ENCODE measurements at places on chromosomes 4 and X.

GRCh38 chrX:155888139-155888538 is 7.0 kb downstream of the VAMP7 start:
- no peak for DNase-seq

DNA sequence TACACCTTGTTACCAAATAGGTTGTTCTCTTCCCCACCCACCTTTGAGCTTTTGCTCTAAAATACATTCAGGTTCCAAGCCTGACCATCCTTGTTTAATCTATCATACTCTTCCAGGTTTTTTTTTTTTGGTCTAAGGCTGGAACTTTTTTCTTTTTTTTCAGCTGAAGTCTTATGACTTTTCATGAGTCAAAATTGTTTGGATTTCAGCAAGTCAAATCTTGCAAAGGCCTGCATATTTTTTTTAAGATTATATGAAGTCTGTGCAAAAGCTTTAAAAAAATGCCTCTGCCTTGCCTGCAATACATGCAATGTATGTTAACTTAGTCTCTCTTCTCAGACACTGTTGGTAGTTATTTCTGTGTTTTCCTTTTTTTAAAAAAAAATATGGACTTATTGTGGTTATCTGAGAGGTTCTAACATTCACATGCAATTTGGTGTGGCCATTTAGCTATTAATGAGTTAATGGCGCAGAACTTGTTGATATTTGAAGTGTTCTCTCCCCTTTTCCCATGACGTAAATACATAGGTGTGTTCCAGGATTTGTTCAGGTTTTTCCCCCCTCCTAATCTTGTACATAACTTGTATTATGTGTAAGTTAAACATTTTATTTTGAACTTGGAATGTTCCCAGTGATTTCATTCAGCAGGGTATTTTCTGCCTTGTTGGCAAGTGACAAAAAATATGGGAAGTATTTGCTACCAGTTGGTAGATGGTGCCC is 58.7 kb downstream of the CCKAR start:
- no peak for DNase-seq

GRCh38 chr4:155818639-155819038 is 47.4 kb downstream of the ASIC5 start:
- no peak for DNase-seq

- DNase-seq = no peak
These were observed 23.6 kb downstream of the NOP14 start for GRCh38 chr4:2939383-2940243.

- no peak for DNase-seq
These were observed 167.3 kb downstream of the ACTRT1 start for GRCh38 chrX:127884921-127885320.

DNA sequence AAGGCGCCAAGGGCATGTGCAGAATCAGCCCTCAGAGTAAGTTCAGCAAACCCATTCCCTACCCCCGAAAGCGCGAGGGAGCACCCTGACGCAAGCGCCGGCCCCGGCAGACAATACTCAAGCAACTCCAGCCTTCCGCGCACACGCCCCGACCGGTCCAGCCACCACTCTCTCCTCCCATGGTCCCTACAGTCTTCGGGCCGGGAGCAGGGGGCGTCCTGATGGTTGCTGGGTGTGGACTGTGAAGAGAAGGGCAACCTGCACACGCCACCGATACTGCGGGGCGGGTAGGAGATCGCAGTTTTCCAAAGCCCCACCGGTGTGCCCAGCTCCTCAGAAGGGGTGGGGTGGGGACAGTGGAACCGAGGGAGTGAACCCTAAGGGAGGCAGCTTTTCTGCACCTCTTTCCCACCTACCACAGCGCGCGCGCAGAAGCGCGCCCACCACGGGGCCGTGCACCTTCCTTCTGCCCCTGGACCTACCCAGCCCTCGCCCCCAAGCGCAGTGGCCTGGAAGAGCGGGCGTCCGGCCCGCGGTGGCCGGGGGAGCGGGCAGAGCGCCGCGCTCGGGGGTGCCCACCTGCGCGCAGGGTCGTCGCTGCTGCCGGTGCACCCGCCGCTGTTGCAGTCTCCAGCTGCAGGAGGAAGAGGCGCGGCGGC is 650.2 kb upstream of the DIPK2B start:
- DNase-seq = peak; percentile 11

DNA sequence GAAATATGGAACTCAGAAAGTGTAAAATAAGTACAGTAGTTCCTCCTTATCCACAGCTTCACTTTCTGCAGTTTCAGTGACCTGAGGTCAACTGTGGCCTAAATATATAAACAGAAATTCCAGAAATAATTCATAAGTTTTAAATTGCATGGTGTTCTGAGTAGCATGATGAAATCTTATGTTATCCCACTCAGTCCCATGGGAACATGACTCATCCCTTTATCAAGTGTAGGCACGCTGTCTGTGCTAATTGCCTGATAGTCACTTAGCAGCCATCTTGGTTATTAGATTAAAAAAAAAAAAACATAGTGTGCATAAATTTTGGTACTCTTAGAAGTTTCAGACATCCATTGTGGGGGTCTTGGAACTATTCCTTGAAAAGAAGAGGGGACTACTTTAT is 983.4 kb upstream of the ADGRL3 start:
- DNase-seq = no peak

DNA sequence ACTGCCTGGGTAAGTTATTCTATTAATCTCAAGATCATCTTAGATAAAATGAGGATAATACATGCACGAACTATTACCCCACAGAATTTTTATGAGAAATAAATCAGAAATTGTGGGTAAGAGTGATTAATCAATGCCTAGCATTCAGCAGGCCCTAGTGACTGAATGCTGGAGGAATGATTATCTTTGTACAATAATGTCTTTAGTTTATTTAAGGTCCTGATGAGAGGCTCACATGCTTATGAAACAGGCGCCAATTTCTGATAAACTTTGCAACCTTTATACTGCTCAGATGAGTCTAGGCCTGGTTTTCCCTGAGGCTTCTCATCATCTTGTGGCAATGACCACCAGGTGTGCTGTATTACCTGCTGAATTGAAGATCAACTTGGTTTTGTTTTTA is 27.8 kb upstream of the BMP2K start:
- DNase-seq = no peak

GRCh38 chr4:143353797-143354196 is 17.1 kb downstream of the GAB1 start:
- no peak for DNase-seq

- no peak for DNase-seq
These were observed 351.8 kb downstream of the GRIA2 start for GRCh38 chr4:157572284-157572683.

Data from GM10248 (cell line).